Kidney epithelial cell (primary cell): ENCODE measurements at places on chromosomes 12 and 14.
A peak's percentile ranks its signal among the peaks of the same experiment; 100 is the strongest.

DNA sequence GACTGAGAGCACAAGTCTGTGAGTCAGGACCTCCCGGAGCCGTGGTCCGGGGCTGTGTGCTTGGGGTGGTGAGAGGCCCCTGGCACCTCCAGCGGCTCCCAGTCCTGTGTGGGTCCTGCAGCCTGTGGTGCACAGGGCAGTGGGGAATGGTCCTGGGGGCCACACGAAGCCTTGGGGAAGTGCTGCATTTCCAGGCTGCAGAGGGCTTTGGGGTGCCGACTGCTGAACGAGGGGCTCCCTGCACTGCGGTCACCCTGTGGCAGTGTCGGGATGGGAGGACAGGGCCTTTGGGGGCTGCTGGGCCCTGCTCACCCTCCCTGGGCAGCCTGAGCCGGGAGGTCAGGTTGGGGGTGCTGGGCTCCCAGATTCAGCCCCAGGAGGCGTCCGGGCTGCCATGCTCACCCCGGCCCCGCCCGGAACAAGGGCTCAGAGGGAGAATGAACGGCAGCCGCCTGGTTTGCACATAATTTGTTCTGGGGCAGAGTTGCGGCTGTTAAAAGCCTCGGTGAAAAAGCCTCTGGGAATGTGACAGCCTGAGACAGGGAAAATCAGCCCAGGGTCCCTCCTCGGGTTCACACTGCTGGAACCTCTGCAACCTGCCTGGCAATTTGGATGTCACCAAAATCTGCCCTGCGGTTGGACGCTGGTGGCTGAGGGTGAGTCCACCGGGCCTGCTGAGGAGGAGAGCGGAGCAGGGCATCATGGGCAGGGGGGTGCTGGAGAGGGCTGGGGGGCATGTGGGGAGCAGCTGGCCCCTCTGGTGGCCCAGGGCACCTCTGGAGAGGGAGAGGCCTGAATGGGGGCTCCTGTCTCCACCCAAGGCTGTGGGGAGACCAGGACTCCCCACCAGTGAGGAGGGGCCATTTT, 109.2 kb downstream of the KIF26A start:
- DNase-seq = no peak

GRCh38 chr12:127590868-127591267, 676.1 kb upstream of the TMEM132C start:
- DNase-seq = no peak

DNA sequence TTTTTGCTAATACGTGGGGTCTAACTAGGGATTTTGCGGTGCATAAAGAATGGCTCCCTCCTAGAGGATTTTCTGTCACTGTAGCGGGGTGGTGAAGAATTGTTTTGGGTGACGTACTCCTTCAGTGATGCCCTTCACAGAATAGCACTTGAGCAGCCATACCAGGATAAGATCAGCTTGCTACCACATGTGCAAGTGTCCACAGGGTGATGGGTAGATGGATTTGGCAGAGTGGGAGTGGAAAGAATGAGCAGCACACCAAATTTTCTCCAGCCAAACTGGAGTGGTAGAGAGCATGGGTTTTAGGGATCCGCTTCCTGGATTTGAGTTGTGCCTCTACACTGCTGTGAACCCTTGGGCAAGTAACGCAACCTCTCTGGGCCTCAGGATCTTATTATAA, 2.3 kb downstream of the TCP11L2 start:
- DNase-seq = no peak

GRCh38 chr12:58066296-58066695, 124.9 kb downstream of the ATP23 start:
- no peak for DNase-seq

DNA sequence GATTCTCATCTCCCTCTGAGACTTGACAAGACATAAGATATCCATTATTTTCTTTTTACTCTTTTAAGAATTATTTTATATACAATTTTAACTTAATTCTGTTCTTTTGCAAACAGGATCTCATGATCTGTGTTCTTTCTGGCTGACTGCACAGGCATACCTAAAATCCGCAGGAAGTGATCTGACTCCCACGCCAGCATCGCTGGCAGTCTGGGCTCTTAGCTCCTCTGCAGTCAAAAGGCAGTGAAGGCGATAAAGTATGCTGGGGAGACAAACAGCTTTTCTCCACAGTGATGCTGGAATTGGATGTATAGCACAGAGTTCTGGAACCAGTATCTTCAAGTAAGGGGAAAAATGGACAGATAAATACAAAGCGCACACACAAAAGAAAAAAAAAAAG, 52.4 kb downstream of the DICER1 start:
- DNase-seq = no peak

GRCh38 chr14:69441948-69442347, 42.6 kb upstream of the PLEKHD1 start:
- DNase-seq = peak; percentile 16

GRCh38 chr12:97899956-97900355, 437.4 kb downstream of the RMST start:
- no peak for DNase-seq

DNA sequence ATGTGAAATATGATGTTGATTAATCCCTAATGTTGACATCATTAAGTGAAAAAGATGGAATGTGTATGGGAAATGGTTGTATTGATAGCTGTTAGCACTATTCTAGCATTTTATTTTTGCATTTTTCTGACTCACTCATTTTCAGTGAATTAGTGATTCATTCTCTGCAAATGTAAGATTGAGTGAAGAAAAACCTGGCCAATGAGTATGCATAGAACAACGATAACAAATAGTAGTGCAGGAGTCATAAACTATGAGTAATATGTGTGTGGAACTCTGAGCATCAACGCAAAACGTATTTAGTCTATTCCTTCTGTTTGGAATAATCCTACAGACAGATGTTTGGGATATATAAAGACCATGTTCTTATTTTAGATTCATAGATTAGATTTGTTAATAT, 76.3 kb upstream of the RTL1 start:
- DNase-seq = no peak

GRCh38 chr12:132364348-132364902, 35.0 kb upstream of the GALNT9 start:
- DNase-seq = no peak

DNA sequence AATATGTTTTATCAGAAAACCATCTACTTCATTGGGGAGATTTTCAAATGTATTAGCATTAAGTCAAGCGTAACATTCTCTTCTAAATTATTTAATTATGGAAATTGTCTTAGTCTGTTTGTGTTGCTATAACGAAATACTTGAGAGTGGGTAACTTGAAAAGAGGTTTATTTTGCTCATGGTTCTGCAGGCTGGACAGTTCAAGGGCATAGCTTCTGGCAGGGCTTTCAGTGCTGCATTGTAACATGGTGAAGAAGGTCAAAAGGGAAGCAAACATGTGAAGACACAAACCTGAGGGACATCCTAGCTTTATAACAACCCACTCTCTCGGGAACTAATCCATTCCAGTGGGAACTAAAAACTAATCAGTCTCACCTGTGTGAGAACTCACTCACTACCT, 84.3 kb upstream of the TMPO start:
- DNase-seq = no peak

GRCh38 chr12:52184813-52185212, 7.0 kb downstream of the KRT80 start:
- DNase-seq = no peak

DNA sequence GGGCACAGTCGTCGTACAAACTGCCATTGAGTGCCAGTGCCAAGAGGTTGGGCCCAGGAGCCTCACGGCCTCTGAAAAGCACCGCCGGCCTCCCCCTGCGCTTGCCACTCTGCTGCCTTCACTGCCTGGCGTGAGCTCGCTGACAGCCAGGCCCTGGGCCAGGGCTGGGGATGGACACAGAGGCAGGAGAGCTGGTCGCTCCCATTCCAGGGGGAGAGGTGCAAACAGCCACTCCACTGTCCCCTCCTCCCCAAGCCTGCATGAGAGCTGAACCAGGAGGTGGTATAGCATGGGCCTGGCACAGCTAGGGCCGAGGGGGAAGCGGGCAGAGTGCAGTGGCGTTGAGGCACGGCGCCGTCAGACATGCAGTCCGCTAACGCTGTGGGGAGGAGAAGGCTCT, 4.6 kb downstream of the ADSS1 start:
- no peak for DNase-seq

GRCh38 chr12:22526836-22527235, 17.5 kb downstream of the C2CD5 start:
- no peak for DNase-seq

DNA sequence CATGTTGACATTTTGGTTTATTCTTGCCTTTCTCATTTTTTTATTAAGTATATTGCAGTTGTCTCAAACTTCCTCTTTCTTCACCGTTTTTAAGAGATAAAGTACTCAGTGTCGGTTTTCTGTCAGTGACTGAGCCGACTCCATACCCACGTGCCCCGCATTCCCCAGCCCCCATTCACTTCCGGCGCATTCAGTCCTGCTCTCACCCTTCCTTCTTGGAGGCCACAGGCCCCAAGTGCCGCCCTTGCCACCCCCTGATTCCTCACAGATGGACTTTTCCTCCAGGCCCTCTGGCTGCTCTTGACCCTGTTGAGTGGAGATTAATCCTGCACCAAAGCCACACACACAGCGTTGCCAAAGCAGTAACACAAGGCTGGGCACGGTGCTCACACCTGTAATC, 19.1 kb upstream of the DNAH10 start:
- no peak for DNase-seq

DNA sequence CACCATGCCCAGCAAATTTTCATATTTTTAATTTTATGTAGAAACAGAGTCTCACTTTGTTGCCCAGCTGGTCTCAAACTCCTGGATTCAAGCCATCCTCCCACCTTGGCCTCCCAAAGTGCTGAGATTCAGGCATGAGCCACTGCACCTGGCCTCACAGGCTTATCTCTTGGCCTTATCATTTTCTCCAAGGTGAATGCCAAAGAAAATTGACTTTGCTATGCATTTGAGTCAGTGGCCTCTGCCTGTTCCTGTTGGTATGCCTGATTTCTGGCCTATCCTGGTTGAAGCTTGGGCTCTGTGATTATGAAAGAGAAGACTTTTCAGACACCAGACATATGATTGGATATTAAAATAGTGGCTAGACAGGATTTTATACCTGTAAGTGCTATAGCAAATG, 34.2 kb downstream of the MANSC1 start:
- DNase-seq = no peak

- DNase-seq = peak; percentile 19
Measured at GRCh38 chr12:17108877-17109541, 503.0 kb upstream of the LMO3 start.

- no peak for DNase-seq
Measured at GRCh38 chr12:15474766-15475165, 152.5 kb downstream of the PTPRO start.

- no peak for DNase-seq
Measured at GRCh38 chr14:92105073-92105892, 1.1 kb downstream of the ATXN3 start.

GRCh38 chr14:102924632-102925588, 2.4 kb downstream of the AMN start:
- no peak for DNase-seq

DNA sequence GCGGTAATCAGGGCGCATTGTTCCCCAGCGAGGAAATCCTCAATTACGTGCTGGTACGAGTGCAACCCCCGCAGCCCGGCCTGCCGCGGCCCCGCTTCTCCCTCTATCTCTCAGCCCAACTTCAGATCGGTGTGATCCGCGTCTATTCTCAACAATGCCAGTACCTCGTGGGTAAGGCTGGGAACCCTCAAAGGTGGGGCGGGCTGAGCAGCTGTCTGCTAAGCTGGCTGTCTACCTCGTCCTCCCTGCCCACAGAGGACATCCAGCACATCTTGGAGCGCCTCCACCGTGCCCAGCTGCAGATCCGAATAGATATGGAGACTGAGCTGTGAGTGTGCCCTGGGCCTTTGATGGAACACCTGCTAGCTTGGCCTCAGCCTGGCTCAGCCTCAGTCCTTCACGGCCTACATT, 996 bp downstream of the REC8 start:
- DNase-seq = no peak

GRCh38 chr12:122517877-122518276, 8.9 kb downstream of the RSRC2 start:
- DNase-seq = peak; percentile 79

GRCh38 chr14:64507376-64508156, 3.0 kb downstream of the ZBTB1 start:
- DNase-seq = no peak

DNA sequence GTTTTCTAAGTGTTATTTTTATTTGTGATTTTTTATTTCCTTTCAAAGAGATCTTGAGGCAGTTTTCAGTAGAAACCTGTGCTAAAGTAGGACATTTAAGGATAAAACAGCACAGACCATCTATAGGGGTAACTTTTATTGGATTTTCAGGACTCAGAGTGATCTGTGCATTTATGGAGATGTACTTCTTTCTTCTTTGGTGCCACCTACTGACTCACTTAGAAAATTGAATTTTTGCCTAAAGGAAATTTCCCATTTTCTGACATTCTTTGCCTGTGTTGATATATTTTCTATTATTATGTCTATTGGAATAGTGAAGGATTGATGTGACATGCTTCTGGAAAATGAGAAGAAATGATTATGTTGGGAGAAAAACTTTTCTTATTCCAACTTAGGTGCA, 113.0 kb downstream of the UNC79 start:
- DNase-seq = no peak

- DNase-seq = no peak
Measured at GRCh38 chr12:24113701-24114100, 164.2 kb upstream of the SOX5 start.

- DNase-seq = no peak
Measured at GRCh38 chr14:66099931-66100330, 386.2 kb upstream of the CCDC196 start.

GRCh38 chr14:74860899-74861733, 14.8 kb downstream of the PROX2 start:
- peak; percentile 44 for DNase-seq
